ENCODE measurements at places on chromosomes 6 and 20.

- no peak for DNase-seq
These were observed 256.9 kb upstream of the RNF24 start for GRCh38 chr20:4272225-4272624.

DNA sequence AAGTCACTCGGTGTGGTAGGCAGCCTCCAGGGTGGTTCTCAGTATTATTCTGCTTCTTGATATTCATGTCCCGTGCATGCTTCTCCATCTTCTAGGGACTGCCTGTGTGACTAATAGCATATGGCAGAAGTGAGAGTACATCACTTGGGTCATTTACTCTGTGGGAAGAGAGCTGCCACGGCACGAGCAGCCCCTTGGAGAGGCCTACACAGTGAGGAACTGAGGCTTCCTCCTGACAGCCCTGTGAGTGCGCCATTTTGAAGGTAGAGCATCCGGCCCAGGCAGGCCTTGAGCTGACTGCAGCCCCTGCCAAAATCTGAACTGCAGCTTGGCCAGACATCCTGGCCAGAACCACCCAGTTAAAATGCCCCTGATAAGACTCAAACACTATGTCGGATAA lies 17.3 kb upstream of the MCUR1 start:
- DNase-seq, result no peak

DNA sequence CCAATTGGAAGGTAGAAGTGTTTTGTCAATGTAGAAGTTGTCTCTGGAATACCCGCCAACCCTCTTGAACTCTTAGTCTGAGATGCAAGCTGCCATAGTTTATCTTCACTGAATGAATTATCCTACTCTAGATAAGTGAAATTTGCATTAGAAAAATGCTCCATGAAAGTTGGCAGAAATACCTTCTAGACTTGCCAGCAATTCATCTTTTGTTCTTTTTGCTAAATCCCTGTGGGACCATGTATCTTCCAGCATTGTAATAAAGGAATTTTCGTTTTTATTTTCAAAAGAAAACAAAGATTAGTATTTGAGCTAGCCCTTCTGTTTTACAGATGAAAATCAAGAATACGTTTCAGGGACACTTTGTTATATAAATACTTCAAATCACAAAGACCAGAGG lies 244.2 kb downstream of the CBLN4 start:
- no peak for DNase-seq

GRCh38 chr6:67300430-67301040 lies 1334.5 kb upstream of the ADGRB3 start:
- no peak for DNase-seq

DNA sequence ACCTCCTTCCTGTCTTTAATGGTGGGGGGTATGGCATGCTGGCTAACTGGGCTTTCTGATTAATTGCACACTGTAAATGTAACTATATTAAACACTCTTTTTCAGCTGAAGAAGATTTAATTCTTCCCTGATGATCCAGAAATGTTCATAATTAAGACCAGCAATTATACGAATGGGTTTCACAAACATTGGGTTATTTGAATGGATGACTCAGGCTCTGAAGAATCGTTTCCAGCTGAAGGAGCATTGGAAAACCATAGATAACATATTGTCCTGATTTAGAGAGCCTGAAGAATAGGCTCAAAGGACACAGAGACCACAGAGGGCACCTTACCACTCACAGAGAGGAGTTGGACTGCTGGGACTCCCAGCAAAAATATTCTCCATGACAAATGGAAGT lies 130.7 kb upstream of the SSTR4 start:
- DNase-seq, result no peak

DNA sequence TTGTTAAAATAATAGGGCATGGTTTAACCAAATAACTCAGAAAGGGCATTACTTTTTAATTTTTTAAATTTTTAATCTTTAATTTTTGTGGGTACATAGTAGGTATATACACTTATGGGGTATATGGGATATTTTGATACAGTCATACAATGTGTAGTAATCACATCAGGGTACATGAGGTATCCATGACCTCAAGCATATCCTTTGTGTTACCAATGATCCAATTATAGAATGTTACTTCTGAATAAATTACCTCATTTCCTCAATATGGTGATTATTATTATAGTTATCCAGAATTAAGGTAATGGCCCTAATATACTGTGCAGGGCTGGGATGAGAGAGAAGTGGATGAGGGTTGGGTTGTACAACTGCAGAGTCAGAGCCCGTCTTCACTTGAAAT lies 45.1 kb upstream of the TMEM30A start:
- no peak for DNase-seq

DNA sequence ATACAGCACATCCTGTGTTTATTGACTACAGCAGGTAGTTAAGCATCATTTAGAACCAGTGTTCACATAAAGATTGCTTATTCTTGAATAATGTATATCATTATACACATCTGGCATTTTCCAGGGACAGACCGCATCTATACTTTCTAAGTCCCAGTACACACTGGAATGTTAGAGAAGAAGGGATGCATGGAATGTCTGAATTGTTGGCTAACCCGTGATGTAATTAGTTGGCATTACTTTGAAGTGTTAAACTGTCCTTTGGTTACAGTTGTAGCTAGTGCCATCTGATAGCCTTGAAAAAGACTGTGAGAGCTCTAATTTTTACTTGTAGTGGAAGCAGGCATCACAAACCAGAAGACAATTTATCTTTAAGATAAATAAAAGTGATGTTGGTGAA lies 29.8 kb upstream of the MCHR2 start:
- no peak for DNase-seq

DNA sequence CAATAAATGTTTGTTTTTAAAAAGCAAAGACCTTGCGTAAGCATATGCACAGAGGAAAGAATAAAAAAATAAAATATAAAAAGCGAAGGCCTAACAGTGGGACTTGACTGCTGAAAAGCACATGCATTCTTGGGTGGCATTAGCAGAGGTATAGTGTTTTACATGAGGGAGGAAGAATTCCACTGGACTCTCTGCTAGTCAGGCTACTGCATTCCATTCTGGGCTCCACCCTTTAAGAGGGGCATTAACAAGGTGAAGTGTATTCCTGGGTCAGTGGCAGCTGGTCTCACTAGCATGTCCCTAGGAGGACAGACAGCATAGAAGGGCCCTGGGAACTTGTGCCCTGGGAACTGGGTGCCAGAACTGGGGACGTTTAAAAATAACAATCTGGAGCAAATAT lies 134.1 kb downstream of the SOBP start:
- no peak for DNase-seq

GRCh38 chr20:50120935-50121693 lies 8.2 kb upstream of the UBE2V1 start:
- no peak for DNase-seq

GRCh38 chr20:59247731-59248684 lies 52.4 kb upstream of the EDN3 start:
- no peak for DNase-seq

DNA sequence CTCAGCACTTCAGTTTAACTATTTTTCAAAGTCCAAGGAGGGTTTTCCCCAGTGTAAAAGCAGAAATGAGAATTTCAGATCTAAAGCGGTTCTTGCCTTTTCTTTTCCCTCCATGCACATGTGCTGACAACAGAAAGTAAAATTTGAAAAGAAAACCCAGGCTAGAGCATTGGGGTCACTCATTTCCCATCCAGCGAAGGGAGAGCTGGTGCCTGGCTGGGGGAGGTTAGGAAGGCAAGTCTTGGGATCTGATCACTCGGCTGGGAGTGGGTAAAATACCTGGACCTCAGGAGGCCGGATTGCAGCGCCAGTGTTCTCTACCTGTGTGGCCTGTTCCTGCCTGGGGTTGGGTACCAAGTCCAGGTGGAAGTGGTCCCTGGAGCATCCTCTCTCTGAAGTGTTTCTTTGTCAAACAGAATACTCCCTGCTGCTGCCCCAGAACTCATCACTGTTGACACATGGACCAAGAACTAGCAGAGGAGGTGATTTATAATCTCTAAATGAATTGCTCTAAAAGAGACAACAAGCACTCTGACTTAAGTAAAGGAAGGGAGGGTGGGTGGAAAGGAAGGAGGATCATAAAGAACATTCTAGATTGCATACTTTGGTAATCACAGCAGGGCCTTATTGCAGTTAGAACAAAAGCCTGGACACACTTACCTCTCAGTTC lies 136.0 kb downstream of the MTHFD1L start:
- no peak for DNase-seq

DNA sequence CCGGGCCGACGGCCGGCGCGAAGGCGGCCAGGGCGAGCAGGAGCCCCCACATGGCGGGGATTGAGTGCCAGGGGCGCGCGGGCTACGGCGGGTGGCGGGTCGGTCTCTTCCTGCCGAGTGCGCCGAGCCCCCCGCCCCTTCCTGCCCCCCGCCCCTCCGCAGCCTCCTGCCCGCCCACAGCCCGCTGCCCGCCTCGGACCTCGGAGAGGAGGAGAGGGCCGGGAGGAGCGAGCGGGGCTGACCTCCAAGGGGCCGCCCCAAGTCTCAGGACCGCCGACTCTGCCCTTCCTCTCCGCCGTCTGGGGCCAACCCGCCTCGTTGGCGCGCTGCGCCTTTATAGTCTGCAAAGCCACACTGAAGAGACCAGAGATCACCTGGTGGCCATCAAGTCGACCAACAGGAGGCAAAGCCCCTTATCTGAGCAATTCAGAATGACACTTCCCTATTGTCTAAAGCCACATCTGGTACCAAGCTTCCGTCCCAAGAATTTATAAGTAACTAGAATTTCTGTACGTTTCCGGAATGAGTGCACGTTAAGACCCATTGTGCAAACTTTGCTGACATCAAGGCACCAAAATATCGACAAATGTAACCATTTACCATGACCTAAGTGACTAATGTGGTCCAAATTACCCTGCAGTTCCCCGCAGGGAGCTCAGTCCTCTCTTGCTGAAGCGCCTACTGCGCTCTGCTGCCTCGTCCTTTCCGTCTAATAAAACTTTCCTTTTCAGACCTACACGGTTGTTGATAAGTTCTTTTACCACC lies at the start of gene CPXM1:
Gene CPXM1, minus strand, starts transcription at position 107 of the 765 bp plus-strand sequence. Its CDS starts 55 bp downstream, at position 52.
- DNase-seq, result no peak

GRCh38 chr6:120328521-120328920 lies 979.0 kb upstream of the MAN1A1 start:
- DNase-seq, result no peak

- no peak for DNase-seq
These were observed 393.7 kb downstream of the CDH4 start for GRCh38 chr20:61645732-61646131.

DNA sequence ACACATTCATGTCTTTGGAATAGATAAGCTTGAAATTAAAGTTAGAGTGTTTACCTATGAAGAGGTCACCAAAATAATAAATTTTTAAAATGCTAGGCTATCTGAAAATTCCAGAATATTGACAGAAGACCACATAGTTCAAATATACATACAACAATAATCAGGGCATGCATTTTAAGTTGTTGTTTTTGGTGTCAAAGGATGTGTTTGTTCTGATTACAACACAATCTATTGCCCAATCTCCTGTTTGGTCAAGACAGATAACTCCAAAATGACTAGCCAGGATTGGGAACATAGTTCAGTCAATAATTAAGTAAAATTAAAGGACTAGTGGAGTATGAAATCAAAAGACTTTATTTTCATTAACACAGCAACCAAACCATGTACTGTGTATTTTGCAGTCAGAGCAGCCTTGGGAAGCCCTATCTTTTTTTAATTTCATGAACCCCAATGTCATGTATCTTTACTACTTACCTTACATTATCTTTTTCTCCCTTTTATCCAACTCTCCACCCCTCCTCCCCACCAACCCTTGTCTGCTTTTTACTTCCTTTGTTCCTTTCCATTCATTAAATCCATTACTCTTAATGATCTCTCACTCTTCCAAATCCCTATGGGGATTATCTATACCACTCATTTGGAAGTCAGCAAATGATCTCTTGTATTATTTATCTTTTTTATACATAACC lies 111.2 kb downstream of the CDK19 start:
- DNase-seq, result no peak

DNA sequence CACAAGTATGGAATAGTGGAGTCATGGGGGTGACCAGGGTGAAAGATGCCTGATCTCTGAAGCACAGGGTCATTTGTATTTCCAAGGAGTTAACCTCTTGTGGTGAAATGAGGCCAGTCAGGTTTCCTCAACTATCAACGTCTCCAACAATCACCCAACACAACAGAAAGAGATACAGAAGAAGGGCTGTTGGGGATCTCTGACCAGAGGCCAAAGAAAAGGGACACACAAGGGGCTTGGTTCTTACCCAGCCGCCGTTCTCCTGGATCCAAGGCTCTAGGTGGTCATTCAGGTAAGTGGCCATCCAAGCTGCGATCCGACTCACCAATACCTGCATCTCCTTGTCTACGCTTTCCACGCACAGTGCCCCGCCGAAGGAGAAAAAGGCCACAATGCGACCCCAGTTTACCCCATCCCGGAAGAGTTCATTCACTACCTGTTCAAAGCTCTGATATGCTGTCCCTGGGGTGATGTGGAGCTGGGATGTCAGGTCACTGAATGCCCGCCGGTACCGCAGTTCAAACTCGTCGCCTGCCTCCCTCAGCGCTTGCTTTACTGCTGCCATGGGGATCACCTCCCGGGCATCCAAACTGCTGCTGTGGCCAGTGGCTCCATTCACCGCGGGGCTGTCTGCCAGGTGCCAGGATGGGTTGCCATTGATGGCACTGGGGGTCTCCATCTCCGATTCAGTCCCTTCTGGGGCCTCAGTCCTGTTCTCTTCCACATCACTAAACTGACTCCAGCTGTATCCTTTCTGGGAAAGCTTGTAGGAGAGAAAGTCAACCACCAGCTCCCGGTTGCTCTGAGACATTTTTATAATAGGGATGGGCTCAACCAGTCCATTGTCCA lies 1.0 kb downstream of the BCL2L1 start:
- DNase-seq, result no peak

GRCh38 chr6:149320796-149321195 lies 3.3 kb downstream of the TAB2 start:
- DNase-seq, result no peak

DNA sequence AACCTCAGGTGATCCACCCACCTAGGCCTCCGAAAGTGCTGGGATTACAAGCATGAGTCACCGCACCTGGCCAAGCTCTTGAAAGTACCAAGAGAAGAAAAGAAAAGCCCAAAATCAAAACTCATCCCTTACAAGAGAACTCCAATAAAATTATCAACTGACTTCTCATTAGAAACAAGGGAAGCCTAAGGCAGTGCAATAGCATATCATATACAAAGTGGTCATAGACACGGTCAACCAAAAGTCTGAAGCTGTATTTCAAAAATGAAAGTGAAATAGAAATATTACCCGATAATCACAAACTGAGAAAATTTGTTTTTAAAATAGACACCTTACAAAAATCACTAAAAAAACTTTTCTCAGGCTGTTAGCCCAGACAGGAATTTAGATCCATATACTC lies 1321.1 kb upstream of the GJE1 start:
- DNase-seq, result no peak

- DNase-seq, result no peak
These were observed 93.9 kb upstream of the OGFRL1 start for GRCh38 chr6:71194724-71195123.
